Stimulated activated CD8-positive, alpha-beta memory T cell treated with anti-CD3 and anti-CD28 coated beads, Interleukin-4, amount 100 ng/mL, for 1 hour (primary cell): ENCODE measurements at places on chromosomes 1 and 21.

DNA sequence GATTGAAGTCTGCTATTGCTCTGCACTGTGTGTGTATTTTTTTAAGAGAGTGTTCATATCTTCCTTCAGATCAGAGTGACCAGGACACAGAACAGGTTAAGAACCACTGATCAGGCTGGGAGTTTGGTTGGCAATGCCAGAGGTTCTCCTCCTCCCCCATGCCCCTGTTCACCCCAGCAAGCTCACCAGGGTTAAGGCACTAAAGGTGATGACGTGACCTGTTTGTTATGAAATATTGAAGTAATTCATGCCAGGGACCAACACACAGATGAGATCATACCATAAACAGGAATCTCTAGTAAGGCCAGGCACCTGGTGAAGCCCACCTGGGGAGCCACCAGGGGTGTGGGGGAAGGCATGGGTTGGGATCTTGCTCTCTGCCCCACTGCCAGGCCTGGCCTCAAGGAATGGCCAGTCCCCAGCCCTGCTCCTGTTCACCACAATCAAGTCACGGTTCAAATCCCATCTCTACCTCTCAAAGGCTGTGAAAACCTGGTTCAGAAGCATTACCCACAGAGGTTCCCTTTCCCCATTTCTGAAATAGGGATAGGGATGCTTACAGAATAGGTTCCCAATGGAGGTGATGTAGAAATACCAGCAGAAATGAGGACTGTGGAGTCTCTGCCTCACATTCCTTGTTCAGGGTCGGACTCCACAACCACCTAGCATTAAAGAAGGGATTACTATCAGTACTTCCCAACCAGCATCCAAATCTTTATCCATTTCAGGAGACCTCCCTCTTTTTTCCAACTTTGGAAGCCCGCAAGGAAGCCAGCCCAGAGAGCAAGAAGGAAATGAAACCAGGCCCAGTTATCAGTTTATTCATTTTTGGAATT, 2.4 kb downstream of the ID3 start:
- no peak for DNase-seq

- no peak for DNase-seq
Measured at GRCh38 chr1:172246521-172247390, 173.7 kb upstream of the C1orf105 start.

- no peak for DNase-seq
Measured at GRCh38 chr1:175207971-175208370, 15.4 kb upstream of the KIAA0040 start.

GRCh38 chr1:113191579-113192076, 118.6 kb downstream of the LRIG2 start:
- DNase-seq = no peak

DNA sequence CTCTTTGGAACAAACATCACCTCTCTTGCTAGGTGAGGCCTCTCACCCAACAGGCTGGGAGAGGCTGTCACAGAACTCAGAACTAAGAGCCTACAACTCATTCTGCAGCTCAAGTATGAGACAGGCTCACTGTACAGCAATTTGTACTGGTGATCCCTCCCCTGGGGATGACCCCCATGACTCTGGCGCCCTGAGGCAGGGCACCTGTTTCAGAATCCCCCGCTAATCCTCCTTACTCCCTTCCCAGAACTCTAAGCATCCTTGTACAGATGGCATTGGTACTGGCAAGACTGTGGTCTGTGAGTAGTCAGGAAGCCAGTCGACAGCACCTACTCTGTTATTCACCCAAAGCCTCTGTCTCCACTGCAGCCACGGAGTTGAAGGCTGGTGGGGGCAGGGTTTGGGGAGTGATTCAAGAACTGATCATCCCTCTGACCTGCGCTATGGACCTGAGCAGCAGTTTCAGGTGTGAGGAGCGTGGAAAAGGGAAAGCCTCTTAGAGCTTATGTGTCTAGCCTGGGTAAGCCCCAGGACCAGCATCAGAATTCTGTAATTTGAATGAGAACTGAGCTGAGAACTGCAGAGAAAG, 655.5 kb downstream of the KIF26B start:
- DNase-seq = no peak

DNA sequence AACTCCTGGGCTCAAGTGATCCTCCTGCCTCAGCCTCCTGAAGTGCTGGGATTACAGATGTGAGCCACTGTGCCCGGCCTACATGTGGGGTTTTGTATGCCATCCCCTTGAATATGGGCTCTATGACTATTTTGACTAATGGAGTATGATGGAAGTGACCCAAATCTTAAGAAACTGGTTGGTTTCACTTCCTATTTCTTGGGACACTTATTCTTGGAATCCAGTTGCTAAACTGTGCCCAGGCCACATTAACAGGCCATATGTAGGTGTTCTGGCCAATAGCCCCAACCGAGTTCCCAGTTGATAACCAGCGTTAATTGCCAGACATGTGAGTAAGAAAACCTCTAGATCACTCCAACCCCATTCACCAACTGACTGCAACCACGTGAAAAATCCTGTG, 36.3 kb upstream of the CLIC4 start:
- DNase-seq = no peak

- no peak for DNase-seq
Measured at GRCh38 chr1:5659606-5660005, 332.6 kb downstream of the NPHP4 start.

DNA sequence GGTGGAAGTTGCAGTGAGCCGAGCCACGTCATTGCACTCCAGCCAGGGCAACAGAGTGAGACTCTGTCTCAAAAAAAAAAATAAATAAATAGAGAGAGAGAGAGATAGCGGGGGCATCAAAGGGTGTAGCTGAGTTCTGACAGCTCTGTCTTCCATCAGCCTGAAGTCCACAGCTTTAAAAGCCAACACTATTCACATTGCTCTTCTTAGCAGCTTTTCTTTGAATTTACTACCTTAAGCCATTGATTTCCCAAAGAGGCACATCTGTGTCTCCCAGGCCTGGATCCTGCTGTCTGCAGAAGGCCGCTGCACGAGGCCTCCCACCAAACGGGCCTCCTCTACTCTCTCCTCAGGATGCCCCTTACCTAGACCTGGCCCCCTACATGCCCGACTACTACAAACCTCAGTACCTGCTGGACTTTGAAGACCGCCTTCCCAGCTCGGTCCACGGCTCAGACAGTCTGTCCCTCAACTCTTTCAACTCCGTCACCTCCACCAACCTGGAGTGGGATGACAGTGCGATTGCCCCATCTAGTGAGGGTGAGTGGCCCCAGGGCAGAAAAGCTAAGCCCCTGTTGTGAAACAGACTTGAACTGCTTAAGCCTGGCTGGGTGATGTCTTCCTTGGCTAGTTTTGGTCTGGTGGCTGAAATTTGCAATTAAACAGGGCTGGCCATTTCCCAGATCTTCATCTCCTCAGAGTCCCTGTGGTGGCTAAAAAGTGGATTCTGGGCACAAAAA, 16.5 kb upstream of the SLC25A34 start:
- no peak for DNase-seq

GRCh38 chr1:242016479-242016878, 17.6 kb upstream of the MAP1LC3C start:
- DNase-seq = no peak

GRCh38 chr1:201310251-201310985, 27.1 kb downstream of the PKP1 start:
- no peak for DNase-seq

GRCh38 chr1:218324226-218324580, 20.9 kb upstream of the TGFB2 start:
- no peak for DNase-seq

DNA sequence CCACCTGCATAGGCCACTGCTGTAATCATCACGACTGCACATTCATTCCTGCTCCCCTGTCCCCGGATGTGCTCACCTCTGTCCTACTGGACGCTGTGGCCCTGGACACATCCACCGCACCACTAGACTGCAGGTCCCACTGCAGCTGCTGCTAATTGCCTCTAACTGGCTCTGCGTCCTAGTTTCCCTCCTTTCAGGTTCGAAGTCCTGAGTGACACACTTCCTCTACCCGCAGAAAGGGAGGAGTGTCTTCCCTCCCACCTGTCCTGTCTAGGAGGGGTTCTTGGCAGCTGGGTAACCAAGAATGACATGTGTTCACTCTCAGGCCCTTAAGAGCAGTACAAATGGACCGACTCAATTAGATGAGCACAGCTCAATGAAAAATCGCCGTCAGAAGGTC, 40.5 kb upstream of the ITPKB start:
- DNase-seq = no peak

DNA sequence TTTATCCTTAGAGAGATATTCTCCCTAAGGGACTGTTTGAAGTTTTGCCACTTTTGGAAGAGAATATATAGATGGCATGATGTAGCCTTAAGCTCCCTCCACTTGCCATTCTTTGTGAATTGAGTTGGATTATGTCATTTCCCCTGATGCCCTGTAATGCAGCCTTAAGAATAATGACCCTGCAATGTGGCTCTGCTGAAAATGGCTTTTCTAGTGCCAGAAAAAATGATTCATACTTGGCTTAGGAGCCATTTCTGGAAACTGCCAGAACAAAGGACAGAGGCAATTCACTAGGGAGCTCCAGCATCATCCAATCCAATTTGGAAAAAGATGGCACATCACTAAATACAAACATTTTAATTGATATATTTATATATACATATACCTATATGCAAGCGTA, 265.3 kb downstream of the SPATA17 start:
- DNase-seq = no peak

- DNase-seq = no peak
Measured at GRCh38 chr1:209143916-209144315, 439.6 kb upstream of the CAMK1G start.

DNA sequence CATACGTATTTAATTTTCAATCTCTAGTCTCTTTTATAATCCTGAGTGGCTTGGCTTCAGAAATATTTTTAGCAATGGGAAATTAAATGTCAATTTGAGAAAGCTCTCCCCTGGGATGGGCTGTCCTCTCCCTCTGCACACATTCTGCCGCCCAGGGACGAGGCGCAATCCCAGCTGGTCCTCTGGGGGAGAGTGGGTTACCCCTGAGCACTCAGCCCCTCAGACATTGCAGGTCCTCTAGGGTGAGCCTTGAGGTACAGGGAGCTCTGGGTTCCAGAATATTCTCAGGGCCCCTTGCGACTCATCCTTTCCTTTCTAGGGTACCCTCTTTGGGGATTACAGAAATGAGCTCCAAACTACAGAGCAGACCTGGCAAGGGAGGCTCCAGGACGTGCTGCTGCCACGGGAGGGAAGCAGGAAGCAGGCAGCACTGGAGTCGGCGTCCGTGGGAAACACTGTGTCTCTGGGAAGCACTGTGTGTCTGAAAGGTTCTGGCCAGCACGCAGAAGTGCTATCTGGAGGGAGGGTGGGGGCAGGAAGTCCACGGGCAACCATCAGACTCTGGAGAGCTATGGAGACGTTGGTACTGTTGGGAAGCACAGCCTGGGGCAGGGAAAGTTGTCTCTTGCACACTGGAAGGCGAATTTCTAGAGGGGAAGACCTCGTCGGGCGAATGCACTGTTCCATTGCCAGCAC, 343.3 kb upstream of the VAMP3 start:
- DNase-seq = no peak

GRCh38 chr1:231508941-231509340, 19.5 kb upstream of the TSNAX start:
- DNase-seq = no peak

GRCh38 chr21:45255381-45256020, 32.2 kb downstream of the POFUT2 start:
- no peak for DNase-seq

DNA sequence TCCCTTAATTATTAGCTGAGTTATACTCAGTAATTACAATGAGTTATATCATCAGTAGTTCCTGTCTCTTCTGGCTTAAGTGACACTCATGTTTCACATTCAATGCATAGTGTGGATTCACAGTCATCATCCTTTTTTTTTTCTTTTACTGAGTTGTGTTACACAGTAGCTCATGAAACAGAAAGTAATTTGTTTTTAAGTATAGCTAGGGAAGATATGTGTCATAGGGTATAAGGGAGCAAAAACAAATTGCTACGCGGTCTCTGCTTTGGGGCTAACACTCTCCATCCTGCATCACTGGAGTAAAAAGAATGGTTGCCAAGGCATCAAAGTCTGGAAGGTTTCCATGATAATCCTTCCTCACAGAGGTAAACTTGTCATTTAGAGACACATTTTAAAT, 971.7 kb upstream of the NCAM2 start:
- DNase-seq = no peak

GRCh38 chr1:227844320-227845146, 29.1 kb downstream of the PRSS38 start:
- DNase-seq = no peak

GRCh38 chr1:47656719-47657685, 219.2 kb downstream of the FOXD2 start:
- no peak for DNase-seq

GRCh38 chr1:244833734-244834542, 1.5 kb upstream of the COX20 start:
- DNase-seq = no peak

- DNase-seq = no peak
Measured at GRCh38 chr1:247402120-247402675, 13.8 kb upstream of the NLRP3 start.

- DNase-seq = no peak
Measured at GRCh38 chr1:212773011-212773410, 18.6 kb downstream of the NSL1 start.

- no peak for DNase-seq
Measured at GRCh38 chr1:208921259-208921658, 662.3 kb upstream of the CAMK1G start.

DNA sequence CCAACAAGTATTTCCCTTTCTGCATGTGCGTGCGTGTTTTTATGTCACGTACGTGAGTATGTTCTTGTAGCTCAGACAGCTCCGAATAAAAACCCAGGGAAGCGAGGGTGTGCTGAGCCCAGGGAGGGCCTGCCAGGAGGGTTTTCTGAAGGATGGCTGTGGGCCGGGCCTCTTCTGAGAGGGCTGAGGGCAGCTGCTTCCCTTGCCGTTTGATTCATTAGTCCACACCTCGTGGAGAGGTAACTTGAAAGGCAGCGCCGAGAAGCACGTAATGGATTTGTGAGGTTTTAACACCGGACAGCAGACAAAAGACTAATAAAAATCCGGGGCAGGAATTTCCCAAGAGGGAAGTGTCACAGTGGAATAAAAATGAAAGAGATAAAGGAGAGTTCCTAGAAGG, 29.5 kb downstream of the CD247 start:
- no peak for DNase-seq

- no peak for DNase-seq
Measured at GRCh38 chr1:210540288-210540687, 211.6 kb downstream of the HHAT start.

GRCh38 chr1:65264197-65264929, 45.0 kb upstream of the DNAJC6 start:
- no peak for DNase-seq

GRCh38 chr1:28286111-28286510, 26.8 kb downstream of the SESN2 start:
- no peak for DNase-seq

- DNase-seq = no peak
Measured at GRCh38 chr1:79128722-79129121, 122.2 kb upstream of the ADGRL4 start.
